ENCODE measurements at places on chromosomes 3 and 15. TPM values are rescaled to one million over a fixed set of nuclear protein-coding genes. Genes with fewer than 3 reads are reported as not detected.

DNA sequence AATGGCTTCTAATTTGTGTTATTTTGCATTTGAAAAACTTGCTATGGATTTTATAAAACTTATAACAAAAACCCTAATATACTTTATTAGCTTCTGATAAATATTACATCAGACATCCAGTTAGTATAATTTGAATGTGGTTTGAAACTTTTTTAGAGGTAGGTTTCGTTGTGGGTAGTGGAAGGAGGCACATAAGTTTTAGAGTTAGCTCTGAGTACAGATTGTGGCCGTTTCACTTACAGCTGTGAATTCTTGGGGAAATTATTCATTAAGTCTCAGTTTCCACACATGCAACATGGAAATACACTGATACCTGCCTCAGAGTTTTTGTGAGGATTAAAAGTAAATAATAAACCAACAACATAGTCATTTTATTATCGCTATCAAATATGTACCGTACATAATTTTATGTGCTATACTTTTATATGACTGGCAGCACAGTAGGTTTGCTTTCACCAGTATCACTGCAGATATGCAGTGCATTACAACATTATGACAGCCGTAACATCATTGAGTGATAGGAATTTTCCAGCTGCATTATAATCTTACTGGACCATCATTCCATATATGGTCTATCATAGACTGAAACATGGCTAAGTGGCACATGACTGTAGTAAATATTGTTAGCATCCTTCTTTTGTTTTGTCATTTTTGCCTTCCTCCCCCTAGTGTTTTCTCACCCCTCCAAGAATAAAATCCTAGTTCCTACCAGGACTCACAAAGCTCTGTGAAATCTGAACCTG is 175.6 kb downstream of the AKAP13 start:
- DNase-seq: no peak

- no peak for DNase-seq
These were observed 96.3 kb upstream of the ZBED2 start for GRCh38 chr3:111691293-111691909.

DNA sequence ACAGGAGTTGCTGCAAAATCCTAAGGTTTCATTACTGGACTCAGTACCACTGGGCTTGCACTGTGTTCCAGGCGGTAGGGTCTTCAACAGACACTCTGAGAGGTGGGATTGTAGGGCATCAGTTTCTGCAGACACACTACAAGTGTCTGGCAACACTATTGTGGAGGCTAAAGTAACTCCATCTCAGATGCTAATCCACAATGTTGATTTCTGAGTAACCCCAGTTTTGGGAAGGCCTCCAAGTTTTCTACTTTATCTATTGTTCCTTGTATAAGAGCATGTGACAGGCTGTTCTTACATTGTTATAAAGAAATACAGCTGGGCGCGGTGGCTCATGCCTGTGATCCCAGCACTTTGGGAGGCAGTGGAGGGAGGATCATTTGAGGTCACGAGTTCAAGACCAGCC is 2.5 kb upstream of the ABHD5 start:
- DNase-seq: no peak

DNA sequence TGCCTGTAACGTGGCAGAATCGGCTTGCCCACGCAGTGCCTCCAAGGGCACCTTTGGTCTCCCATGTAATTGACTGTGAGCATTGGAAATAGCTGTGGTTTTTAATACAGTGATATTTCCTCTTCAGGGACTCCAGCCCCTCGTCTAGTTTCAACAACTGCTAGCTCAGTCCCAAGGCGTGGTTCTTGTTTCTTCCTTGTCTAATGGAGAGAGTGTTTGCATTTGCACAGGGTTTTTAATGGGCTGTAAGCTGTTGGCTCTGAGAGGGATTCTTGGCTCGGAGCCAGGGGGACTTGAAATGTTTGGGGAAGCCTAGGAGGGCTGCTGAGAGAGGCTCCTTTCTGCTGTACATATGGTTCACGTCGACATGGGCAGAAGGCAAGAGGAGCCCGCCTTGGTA is 86.2 kb downstream of the THSD4 start:
- DNase-seq: no peak

GRCh38 chr3:1529676-1530075 is 436.9 kb downstream of the CNTN6 start:
- DNase-seq: no peak

GRCh38 chr15:33846142-33846541 is 122.2 kb upstream of the CHRM5 start:
- no peak for DNase-seq

GRCh38 chr3:871651-872050 is 221.2 kb upstream of the CNTN6 start:
- no peak for DNase-seq

DNA sequence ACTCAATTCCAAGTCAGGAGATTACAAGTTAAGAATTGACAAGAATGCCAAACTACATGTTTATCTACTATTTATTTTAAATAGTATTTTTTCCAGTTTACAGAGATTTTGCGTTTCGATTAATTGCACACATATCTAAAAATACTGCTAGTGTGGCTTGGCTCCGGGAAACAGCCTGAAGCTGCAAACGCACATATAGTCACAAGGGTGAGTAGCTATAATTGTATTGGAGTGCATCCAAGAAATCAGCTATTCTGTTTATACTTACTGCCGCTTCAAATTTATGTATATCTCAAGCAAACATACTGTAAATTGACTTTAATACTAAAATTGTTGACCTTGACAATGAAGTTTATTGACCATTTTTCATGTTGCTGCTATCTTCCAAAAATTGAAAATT is 77.0 kb upstream of the PLSCR5 start:
- no peak for DNase-seq

GRCh38 chr15:23397779-23398178 is 43.2 kb downstream of the GOLGA8S start:
- no peak for DNase-seq

DNA sequence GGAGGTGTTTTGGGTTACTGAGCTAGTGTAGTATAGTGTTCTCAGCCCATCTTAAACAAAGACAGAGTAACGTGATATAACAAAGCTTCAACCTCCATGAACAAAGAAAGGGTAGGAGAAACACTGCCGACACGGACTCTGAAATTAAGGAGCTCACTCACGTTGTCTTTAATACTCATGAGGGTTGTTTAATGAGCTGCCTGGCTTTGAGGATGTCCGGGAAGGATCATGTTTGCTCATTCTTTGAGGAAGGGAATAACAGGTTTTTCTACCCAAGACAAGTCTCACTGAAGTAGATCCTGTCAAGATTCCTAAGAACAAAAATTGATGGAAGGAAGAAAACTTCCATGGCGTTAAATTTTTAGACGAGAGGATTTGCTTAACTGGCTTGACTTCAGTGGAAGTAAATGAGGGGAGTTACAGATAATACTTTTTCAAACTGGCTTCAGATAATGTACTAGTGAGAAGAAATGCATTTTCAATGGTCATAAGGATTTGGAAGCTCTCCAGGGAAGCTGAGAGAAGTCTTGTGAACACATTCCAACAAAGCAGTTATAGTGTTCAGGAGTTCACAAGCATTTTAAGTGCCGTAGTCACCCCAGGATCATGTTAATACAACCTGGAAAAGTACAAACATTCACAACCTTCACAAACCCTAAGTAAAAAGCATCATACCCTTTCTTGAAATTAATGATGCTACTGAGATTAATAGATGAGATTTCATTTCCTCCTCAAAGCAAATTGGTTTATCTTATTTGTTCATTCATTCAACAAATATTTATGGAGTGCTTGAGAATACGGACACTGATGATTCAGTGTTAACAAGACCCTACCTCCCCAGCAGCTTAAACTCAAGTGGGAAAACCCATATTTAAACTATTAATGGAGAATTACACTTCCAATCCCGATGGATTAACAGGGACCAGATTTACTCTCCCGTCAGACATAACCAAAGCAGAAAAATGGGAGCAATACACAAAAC is 101.5 kb downstream of the SHQ1 start:
- DNase-seq: no peak

Gene MNS1
- 4.6 TPM for total RNA-seq

Gene VWA5B2
- total RNA-seq: 1.8 TPM

Gene SKOR1
- 0.66 TPM for total RNA-seq
